Stimulated activated CD4-positive, alpha-beta T cell treated with anti-CD3 and anti-CD28 coated beads, Interleukin-12 subunit alpha, Interleukin-12 subunit beta, amount 100 ng/mL, for 48 hours (primary cell): ENCODE measurements at places on chromosomes 2 and 18.

DNA sequence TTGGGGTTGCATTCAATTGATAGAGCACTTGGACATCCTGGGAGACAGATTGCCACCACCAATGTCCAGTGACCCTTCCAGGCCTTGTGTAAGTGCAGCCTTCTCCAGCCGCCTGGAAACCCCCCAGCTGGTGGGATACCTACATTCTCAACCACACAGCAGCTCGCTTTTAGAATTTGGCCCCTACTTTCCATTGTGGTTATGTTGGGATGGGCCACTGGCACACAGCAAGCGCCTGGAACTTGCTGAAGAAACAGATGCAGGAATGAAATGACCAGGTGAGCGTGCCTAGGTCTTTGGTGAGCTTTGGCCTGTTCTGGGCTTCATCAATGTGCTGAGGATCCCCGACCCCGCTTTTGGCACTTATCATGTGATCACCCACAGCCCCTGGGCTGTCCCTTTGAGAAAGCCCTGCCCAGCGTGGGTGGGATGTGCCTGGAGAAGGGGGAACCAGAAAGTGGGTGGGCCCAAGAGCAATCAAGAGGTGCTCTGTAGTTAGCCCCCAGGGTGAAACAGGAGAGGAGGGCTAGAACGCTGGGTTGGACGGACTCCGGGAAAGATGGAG is 16.0 kb upstream of the NTSR2 start:
- no peak for DNase-seq

GRCh38 chr2:26095758-26096157 is 61.9 kb downstream of the RAB10 start:
- DNase-seq = no peak

GRCh38 chr2:187372213-187372612 is 75.8 kb downstream of the CALCRL start:
- DNase-seq = no peak

GRCh38 chr2:117128461-117128860 is 686.0 kb upstream of the DDX18 start:
- DNase-seq = no peak

DNA sequence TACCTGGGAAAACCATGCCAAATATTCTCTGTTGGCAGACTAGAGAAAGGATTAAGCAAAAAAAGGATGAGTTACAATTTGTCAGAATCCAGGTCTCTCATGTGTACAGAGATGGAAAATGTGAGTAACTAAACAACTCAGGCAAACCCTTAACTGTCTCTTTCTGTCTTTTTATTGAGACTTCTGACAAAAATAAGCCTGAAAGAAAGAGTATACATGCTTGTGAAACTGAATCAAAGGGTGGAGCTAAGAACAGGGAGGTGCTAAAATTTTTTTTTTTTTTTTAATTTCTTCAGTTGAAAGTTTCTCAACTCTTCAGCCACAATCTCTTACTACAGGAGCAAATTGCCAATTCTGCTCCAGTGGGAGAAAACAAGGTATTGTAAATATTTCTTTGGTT is at the start of gene SERPINB10:
Gene SERPINB10 (plus strand): TSS at position 295 of the 400 bp plus-strand sequence. CDS start 7,553 bp downstream, outside the sequence.
- DNase-seq = no peak

DNA sequence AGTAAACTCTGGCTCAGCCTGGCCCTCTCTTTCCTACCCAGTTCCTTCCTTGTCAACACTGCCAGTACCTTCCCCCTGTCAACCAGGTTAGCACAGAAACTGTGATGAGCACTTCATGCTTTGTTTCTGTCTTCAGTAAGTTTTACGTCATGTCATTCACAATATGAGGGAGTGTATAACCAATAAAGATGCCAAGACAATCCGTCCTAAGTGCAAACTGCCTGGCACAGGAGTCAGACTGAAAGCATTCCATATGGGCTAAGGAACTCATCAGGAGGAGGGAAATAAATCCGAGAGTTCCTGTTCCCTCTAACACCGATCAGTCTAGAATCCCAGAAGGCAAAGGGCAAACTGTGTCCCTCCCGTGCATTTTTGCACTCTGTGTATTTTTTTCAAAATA is 507.2 kb downstream of the CMPK2 start:
- no peak for DNase-seq

GRCh38 chr18:28494151-28494550 is 317.2 kb upstream of the CDH2 start:
- DNase-seq = no peak

DNA sequence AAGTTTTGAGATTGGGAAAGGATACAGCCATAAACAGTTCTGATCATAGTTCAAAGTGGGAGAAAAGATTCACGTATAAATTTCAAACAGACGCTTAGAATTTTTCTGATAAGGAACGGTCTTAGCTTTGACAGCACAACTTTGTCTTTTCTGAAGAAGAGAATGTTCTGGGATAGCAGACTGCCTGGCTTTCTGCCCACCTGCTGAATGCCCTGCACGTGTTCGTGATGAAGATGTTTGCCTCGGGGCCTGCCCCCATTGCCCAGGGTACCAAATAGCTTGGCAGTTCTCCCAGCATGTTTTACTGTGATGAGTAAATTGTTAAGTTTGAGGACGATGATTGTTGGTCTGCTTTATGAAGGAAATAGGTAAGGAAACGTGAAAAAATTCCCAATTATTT is 4.6 kb downstream of the MRPL33 start:
- no peak for DNase-seq

DNA sequence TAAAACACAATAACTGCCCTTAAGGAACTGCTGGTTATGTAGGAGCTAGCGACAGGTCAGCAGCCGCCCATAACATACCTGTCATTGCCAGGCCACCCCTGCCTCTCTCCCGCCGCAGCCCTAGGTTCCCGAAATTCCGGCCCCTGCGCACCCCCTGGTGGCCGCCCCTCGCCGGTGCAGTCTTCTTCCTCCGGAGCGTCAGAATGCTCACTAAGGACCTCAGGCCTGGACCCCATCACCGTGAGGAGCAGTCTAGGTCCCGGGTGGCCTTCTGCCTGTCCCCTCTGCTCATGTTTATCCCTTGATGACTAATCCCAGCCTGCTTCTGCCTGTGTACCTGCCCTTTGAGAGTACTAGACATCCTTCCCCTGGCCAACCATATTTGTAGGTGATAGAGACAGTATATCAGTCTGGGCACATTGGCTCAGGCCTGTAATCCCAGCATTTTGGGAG is 115.7 kb upstream of the SLC1A4 start:
- DNase-seq = peak; percentile 72

DNA sequence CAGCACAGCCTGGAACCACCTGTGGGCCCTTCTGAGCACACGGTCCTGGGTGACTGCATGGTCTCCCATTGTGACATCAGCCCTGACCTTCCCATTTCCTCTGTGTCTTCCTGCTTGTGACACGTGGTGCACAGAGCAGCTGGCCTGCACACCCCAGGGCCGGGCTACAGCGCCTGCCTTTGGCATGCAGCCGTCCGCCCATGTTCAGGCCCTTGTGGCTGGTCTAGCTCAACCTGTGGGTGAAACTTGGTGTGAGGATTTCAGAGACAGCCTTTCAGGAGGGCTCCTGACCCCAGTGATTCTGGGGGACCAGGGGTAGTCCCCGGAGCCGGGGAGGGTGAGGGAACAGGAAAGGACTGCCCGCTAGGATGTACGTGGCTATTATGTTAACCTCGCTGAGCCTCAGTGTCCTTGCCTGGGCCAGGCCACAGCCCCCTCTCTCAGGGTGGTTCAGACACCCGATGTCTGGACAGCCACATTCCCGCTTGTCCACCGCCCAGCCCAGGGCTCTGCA is 284.8 kb upstream of the HS6ST1 start:
- DNase-seq = no peak

- DNase-seq = no peak
These were observed 38.4 kb upstream of the PPP1R1C start for GRCh38 chr2:181947273-181947672.

GRCh38 chr18:21650311-21650710 is 38.2 kb downstream of the SNRPD1 start:
- no peak for DNase-seq

DNA sequence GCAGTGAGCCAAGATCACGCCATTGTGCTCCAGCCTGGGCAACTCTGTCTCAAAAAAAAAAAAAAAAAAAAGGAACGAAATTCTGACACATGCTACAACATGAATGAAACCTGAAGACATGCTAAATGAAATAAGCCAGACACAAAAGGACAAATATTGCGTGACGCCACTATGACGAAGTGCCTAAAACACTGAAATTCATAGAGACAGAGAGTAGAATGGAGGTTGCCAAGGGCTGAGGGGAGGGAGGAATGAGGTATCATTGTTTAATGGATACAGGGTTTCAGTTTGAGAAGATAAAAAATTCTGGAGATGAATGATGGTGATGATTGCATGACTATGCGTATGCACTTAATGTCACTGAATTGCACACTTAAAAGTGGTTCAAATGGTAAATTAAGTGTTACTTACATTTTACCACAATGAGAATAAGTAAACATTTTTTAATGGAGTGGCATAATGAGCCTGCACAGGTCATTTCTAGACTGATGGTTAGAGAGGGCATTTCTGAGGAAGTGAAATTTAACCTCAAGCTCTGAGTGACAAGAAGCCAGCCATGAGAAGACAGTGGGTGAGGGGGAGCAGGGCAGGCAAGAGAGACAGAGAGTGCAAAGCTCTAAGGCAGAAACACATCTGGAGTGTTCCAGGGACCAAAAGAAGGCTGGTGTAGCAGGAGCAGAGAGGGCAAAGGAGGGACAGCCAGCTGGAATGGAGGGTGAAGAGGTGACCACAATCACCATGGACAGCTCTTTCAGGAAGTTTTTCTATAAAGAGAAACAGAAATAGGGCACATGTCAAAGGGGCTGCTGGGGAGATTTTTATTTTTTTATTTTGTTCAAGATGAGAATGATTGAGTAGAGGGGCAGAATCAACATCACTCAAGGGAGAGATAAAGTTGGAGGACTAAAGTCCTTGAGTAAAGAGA is 20.6 kb upstream of the EXOC6B start:
- no peak for DNase-seq

- DNase-seq = no peak
These were observed 52.8 kb downstream of the RPL37A start for GRCh38 chr2:216551234-216552068.

DNA sequence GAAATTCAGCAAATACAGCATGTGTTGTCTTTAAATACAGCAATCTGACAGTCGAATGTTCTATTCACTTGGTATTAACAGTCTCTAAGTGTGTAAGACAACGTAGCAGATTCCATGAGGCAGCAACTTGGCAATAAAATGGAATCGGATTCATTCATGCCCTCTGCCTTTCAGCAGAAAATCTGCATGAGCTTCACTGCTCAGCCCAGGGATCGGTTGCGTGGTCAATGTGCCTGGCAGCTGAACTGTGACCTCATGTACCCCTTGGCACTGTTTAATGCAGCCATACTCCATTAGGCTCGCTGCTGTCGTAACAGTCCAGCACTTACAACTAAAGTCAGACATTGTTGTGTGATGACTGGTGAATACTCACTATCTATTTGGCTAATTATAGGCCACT is 17.7 kb upstream of the RGPD4 start:
- DNase-seq = no peak

- DNase-seq = no peak
These were observed 317.6 kb downstream of the GPD2 start for GRCh38 chr2:156753766-156754165.

DNA sequence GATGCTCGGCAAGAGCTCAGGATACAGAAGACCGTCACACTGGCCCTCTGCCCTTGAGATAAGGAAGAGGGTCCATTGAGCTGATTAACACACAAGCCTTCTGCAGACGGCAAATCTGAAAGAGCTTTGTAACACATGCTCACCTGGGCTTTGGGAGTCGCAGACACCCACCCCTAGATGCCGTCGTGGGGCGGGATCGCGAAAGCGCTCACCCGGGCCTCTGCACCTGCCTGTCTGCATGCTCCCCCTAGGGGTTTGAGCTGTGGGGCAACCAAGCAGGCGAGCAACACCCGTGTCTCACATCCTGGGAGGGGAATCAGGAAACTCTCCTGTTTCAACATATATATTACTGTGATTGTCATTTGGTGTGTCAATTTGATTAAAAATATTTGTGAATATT is 99.8 kb upstream of the KCNH7 start:
- DNase-seq = no peak

GRCh38 chr2:161165266-161165665 is 5.0 kb downstream of the TANK start:
- DNase-seq = no peak

DNA sequence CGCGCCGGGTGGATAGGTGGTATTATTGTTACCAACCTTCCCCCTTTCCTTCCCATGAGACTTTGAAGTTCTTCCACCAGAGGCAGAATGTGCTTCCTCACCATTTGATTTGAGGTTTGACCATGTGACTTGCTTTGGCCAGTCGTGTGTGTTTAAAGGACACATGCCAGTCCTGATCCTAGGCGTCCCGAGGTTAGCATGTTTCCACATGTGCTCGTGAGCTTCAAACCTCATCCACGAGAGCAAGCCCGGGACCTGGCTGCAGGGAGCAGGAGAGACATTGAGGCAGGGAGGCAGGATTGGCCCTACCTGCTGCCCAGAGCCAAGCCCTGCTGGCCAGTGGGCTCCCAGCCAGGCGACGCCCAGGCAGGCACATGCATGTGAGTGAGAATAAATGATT is 27.4 kb upstream of the EDAR start:
- DNase-seq = no peak

GRCh38 chr2:18749912-18750526 is 160.7 kb upstream of the NT5C1B start:
- DNase-seq = no peak

DNA sequence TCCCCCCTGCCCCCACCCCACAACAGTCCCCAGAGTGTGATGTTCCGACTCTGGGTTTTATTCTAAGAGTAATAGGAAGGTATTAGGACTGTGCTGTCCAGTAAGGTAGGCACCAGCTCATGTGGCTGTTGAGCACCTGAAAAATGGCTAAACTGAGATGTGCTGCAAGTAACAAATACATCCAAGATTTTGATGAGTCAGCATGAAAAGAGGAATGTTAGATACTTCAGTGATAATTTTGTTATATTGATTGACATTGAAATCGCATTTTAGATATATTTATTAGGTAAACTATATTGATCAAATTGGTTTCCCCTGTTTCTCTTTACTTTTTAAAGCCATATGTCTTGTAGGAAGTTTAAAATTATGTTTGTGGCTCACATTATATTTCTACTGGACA is 147.8 kb downstream of the FTCDNL1 start:
- no peak for DNase-seq

DNA sequence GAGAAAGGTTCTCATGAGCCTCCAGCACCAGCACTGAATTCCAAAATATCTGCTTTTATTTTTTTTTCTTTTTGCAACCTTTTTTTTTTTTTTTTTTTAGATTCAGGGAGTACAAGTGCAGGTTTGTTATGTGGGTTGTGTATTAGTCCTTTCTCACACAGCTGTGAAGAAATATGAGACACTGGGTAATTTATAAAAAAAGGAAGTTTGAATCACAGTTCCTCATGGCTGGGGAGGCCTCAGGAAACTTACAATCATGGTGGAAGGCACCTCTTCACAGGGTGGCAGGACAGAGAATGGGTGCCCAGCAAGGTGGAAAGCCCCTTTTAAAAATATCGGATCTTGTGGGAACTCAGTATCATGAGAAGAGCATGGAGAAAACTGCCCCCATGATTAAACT is 7.9 kb upstream of the TMX3 start:
- DNase-seq = no peak

GRCh38 chr2:200221055-200221955 is 85.2 kb upstream of the SPATS2L start:
- no peak for DNase-seq
